ENCODE measurements at places on chromosomes 5 and 9. TPM values are rescaled to one million over a fixed set of nuclear protein-coding genes. Genes with fewer than 3 reads are reported as not detected.

GRCh38 chr9:21919377-21920362 is 74.5 kb downstream of the CDKN2A start:
- DNase-seq: no peak

DNA sequence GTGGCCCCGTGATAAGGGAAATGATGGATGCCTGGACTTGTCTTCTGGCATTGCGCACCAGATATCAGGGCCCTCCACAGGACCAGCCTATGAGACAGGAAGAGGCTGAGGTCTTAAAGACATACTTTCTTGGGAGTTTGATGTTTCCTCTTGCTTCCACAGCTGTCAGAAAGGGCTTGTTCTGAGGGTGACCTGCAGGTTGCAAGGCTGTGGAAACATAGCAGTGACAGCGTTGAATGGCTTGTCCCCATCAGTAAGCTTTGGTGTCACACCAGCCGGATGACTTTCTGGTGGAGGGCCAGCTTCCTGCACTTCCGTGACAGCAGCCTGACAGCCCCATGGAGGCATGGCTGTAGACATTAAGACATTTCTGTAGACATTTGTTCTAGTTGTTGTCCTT is 143.2 kb downstream of the C9orf152 start:
- peak; percentile 34 for DNase-seq

DNA sequence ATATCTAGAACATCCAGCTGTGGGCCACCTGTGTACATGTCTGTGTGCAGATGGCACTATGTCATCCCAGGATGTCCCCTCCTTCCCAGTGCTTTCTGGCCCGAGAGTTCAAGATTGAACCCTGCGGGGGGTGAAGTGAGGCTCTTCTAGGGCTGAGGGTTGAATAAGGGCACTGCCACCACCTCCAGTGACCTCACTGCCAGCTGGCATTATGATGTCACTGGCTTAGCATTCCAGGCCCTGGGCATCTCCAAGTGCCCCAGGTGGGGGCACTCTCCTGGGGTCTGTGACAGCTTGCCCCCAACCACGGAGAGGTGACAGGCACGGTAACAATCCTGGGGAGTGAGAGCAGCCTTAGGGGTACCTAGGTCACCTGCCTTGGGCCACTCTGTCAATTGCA is 27.1 kb downstream of the CXXC5 start:
- DNase-seq: no peak

DNA sequence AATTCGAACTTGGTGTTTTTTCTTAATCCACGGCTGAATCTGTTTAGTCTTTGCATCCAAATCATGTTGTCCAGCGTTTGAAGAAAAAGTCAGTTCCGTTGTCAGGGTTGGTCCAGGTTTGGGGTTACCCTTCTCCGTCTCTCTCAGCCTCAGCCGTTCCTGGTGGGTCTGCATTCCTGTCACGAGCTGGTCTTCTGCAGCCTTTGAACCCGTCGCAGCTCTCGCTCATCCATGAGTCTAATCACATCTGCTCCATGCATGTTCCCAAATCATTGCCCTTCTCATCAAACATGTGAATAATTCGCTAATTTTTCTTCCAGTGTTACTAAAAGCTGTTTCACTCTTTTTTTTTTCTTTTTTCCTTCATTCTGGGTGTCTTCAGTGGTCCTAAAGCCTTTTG is 39.0 kb upstream of the EXOC3 start:
- no peak for DNase-seq

The PCDHGA4 gene
- total RNA-seq: 3.0 TPM
